ENCODE measurements at places on chromosomes 1 and 21.

DNA sequence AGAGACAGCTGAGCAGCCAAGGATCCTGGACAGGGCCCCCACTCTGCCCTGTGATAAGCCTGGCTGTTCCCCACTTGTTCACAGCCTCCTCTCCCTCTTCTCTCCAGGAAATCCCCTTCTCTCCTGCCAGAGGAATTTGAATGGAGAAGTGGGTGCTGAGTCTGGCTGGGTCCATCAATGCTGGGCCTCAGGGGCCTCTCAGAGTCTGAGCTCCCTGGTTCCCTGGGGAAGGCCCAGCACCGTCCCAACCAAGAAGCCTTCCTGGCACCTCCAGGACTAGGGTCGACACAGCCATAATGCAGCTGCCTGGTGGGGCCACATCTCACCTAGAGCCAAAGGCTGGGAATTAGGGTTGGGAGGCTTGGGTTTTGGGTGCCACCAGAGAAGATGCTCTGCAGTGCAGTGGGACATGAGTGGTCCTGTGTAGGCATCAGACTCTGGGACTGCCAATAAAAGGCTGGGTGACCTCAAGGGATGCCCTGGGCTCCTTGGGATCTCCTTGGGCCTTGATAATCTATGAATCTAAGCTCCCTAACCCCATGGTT is 2.5 kb downstream of the MYBPH start:
- no peak overlapping the region for H3K4me3 ChIP-seq
- DNase-seq: no peak
- no peaks in the 10 kb centered on the region for H3K27me3 ChIP-seq

DNA sequence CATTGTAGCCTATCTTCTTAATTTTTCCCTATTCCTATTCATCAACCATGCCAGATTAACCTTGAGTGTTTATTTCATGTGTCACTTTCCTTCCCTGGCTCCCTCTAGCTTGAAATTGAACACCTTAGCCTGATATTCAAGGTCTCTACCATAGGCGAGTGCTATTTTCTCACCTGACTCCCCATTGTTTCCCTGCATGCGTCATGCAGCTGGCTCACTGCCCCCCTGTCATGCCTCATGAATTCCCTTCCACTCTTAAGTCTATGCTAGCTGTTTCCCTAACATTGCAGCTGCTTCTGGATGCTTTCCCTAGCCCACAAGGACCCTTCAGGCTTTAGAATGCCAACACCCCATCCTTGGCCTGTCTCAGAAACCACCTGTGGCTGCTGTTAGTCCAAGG is 56.7 kb upstream of the CD1D start:
- H3K27me3 ChIP-seq: no peaks in the 10 kb centered on the region
- no peaks in the 10 kb centered on the region for H3K4me1 ChIP-seq
- no peak overlapping the region for H3K27ac ChIP-seq
- DNase-seq: no peak
- H3K4me3 ChIP-seq: no peak overlapping the region

DNA sequence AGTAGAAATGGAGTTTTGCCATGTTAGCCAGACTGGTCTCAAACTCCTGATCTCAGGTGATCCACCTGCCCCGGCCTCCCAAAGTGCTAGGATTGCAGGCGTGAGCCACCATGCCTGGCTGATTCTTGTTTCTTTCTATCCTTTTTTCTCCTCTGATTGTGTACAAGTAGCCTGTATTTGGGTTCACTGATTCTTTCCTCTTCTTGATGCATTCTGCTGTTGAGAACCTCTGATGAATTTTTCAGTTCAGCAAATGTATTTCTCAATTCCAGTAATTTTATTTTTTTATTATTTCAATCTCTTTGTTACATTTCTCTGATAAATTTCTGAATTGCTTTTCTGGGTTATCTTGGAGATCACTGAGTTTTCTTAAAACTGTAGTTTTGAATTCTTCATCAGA is 58.8 kb downstream of the AXDND1 start:
- no peaks in the 10 kb centered on the region for H3K36me3 ChIP-seq
- no peaks in the 10 kb centered on the region for H3K4me1 ChIP-seq
- H3K4me3 ChIP-seq: no peak overlapping the region
- H3K27ac ChIP-seq: no peak overlapping the region
- H3K27me3 ChIP-seq: no peaks in the 10 kb centered on the region

- no peak overlapping the region for H3K27ac ChIP-seq
- no peak overlapping the region for H3K4me3 ChIP-seq
- H3K4me1 ChIP-seq: peaks cover 3% of the 10 kb centered on the region
- H3K27me3 ChIP-seq: no peaks in the 10 kb centered on the region
These were observed 183.6 kb downstream of the PLPP3 start for GRCh38 chr1:56395776-56396175.

Measured in trophoblast cell (in vitro differentiated cells and primary cell).